ENCODE measurements at places on chromosomes 4 and X.

- no peak for DNase-seq
Measured at GRCh38 chr4:56973336-56973735, 4.1 kb downstream of the NOA1 start.

GRCh38 chr4:149141391-149141790, 674.3 kb downstream of the IQCM start:
- DNase-seq: no peak

- DNase-seq: no peak
Measured at GRCh38 chr4:180120068-180120467, 2123.1 kb upstream of the TENM3 start.

DNA sequence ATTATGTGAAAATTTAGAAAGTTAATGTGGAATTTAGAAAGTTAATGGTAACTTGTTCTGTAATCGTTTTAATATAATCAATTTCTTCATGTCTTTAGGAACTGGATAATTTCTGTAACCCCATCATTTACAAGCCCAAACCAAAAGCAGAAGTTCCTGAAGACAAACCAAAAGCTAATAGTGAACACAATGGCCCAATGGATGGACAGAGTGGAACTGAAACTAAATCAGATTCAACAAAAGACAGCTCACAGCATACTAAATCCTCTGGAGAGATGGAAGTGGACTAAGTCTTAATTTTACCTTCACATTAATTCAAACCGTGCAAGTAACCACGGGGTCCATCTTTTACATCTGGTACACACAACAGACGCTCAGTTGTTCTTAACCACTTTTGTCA, 48.1 kb upstream of the PLK4 start:
- no peak for DNase-seq

DNA sequence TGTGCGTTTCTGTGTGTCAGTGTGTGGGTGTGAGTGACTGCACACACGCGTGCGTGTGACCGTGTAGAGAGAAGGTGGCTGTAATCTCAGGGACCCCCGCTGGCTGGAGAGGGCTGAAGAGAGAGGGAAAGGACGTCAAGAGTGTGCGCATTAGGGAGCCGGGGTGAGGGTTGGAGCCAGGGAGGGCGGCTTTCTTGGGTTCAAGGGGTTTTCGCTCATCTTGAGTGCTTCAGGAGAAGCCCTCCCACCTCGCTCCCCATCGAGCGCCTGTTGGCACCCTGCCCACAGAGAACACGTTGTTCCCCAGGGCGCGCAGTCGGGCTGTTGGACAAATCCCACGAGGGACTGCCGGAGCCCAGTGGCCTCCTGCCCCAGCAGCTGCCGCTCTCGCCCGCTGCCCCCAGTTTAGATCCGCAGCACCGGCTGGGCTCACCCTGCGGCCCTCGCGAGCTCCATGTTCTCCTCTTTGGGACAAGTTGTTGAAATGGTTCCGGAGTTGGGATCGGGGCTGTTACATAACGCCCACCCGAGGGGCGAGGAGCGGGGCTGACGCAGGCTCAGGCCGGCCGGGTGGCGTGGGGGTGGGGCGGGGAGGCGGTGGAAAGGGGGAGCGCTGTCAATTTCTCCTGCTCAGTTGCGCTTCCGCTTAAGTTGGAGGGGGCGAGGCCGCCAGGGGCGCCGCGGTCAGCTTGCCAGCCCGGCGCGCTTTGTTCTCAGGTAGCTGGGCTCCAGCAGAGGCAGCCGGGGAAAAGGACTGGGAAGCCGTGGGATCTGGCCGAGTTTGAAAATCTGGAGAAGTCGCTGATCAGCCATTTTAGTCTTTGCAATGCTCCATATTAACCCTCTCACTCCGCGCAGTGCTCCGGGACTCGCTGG, 1.6 kb downstream of the GRIA2 start:
- DNase-seq: no peak

DNA sequence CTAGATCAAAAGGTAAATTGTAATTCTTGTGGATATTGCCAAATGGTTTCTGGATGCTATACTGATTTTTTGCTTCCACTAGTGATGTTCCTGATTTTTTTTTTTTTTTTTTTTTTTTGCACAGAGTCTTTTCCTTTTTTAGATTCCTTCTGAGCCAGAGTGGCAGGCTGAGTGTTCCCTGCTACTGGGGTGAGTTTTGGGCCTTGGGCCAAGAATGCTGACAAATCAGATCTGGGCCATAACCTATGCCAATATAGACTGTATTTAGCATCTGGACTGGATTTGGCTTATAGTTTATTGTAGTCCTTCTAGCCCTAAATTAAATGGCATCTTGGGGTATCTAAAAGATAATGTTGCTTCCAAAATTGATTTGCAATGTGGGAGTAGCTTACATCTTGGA, 52.8 kb downstream of the REPS2 start:
- no peak for DNase-seq

GRCh38 chr4:6348408-6348807, 78.8 kb downstream of the WFS1 start:
- DNase-seq: no peak

DNA sequence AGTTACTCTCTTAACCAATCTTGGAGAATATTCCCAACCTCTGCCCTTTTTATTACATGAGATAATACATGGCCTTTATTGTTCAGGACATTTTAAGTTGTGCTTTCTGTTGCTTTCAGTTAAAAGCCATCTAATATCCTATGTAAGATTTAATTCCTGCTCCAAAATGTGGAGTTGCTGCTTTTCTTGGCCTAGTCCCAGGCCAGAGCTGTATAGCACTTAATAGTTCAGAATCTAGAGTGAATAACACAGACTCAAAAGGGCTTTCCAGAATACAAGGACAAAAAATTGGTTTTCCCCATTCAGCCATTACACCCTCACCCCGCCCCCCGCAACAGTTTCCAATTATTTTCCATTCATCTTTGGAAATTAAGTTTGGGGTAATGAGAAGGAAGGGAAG, 144.3 kb upstream of the SMAD1 start:
- no peak for DNase-seq

DNA sequence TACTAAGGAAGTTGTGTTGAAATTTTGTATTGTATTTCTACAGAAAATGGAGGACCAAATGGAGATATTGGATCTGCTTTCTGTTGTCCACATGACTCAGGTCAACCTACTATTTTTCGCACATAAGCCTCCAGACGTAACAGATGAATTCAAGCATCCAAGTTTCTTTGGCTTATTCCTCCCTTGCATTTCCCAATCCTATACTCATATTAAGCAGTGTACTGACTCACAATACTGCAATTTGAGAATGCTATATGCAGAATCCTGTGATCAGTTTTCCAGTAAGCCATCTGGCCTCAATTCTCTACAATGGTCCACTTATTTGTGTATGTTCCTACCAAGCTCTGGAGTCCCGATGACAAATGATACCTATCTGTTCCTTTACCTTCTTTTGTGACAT, 75.7 kb downstream of the ASB9 start:
- DNase-seq: no peak

DNA sequence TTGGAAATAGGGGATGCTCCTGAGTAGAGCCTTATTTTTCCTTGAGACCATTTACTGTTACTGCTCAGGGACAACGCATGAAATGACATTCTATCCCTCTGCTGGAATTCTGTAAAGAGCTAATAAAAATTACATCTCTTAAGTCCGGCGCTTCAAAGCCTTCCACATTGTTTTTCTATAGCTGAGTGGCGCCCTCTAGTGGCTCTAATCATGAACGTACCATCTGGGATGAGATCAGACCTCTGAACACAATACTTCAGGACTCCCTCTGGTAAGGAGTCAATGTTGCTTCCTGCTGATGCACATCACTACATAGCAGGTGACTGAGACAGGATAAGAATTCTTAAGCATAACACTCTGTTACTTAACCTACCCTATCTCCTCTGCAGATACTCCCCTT, 6.0 kb downstream of the HMGN5 start:
- DNase-seq: peak; percentile 5

GRCh38 chrX:63330681-63331080, 20.5 kb downstream of the SPIN4 start:
- no peak for DNase-seq

- no peak for DNase-seq
Measured at GRCh38 chr4:94400191-94400590, 51.6 kb upstream of the PDLIM5 start.

- no peak for DNase-seq
Measured at GRCh38 chrX:47583240-47583861, 1.1 kb downstream of the TIMP1 start.

GRCh38 chrX:18871970-18872369, 111.9 kb downstream of the PHKA2 start:
- no peak for DNase-seq

GRCh38 chrX:118779581-118779980, 44.0 kb upstream of the ZCCHC12 start:
- no peak for DNase-seq

GRCh38 chr4:917466-917865, 14.7 kb downstream of the GAK start:
- no peak for DNase-seq
